NCI-H510A treated with DMSO at 0.1 percent for 48 hours (cell line): ENCODE measurements at places on chromosomes 12 and 14.

GRCh38 chr12:114412825-114413749, 7.1 kb upstream of the TBX5 start:
- DNase-seq = no peak

- no peak for DNase-seq
Measured at GRCh38 chr14:73235531-73236155, 1.7 kb upstream of the PAPLN start.

DNA sequence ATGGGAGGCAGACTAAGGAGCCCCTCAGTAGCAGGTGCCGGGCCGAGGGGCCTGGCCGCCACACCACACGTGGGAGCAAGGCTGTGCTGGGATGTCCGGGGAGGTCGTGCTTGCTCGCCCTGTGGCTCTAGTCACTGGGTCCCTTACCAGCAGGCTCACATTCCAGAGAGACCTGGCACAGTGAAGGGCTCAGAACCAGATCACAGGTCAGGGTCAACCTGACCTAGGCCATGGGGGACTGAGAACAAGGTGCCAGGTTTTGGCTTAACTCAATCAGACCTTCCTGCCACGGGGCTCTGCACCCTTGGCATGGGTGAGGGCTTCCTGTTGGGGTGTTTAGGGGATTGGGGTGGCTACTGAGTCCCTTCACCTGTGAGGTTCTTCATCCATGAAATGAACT, 22.3 kb downstream of the DEGS2 start:
- no peak for DNase-seq

GRCh38 chr12:62291864-62292760, 31.9 kb downstream of the USP15 start:
- DNase-seq = no peak

GRCh38 chr14:65731933-65732506, 319.5 kb downstream of the FUT8 start:
- DNase-seq = no peak
